ENCODE measurements at places on chromosomes 3 and 15.

DNA sequence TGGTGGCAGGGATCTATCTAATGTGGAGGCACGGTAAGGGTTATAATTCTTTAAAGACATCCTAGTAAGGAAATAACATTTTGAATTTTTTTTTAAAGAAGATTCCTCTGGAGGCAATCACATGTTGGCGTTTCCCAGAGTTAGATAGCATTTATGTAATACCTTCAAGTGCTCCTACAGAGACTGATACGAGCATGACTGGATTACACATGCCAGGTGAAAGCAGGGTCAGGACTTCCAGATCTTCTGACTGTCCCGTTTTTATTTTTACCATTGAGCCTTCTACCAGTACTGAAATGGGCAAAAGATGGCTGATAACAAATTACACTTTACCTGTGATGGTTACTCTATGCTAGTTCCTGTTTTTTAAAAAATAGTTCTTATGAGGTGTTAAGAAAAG, 13.8 kb downstream of the IL17RB start:
- no peak for DNase-seq

- DNase-seq, result no peak
Measured at GRCh38 chr3:23580096-23580713, 225.6 kb upstream of the UBE2E1 start.

DNA sequence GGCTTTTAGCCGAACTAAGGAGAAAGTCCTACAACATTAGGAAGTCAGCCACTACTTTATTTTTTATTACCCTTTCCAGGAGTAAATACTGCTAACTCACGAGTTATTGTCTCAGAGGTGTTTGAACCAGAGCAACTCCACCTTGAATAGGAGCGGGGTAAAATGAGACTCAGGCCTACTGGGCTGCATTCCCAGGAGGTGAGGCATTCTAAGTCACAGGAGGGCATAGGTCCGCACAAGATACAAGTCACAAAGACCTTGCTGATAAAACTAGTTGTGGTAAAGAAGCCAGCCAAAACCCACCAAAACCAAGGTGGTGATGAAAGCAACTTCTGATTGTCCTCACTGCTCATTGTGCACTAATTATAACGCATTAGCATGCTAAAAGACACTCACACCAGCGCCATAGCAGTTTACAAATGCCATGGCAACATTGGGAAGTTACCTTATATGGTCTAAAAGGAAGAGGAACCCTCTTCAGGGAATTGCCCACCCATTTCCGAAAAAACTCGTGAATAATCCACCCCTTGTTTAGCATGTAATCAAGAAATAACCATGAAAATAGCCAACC, 555.9 kb downstream of the IGSF11 start:
- no peak for DNase-seq

GRCh38 chr3:18987070-18987469, 161.2 kb upstream of the KCNH8 start:
- DNase-seq, result no peak

DNA sequence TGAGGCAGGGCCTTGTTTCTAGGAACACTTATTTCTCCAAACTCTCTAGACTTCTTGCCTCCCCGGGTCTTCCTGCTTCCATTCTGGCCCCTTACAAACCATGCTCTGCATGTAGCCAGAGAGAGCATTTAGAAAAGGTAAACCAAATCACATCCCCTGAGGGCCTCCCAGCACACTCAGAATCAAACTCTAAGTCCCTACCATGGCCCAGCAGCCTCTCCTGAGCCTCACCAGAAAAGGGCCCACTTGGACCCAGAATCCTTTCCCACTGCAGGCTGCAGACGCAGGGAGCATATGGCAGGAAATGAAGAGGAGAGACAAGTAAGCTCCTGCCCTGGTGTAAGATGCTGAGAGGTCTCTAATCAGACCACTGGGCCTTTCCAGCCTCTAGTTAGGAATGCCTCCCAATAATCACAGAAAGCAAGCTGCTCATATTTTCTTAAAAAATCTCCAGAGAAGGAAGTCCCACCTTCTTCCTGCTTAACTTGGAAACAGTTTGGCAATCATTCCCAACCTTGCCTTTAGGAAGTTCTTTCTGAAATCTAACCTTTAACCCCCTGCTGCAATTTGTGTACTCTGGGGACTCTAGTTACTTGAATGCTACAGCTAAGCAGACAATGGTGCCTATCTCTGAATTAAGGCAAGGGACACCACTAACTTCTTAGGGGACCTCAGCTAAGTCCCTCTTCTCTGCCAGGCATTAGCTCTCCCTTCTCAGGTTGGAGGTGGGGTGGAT, 4.2 kb downstream of the AMOTL2 start:
- no peak for DNase-seq

GRCh38 chr3:11009898-11010297, 17.4 kb downstream of the SLC6A1 start:
- no peak for DNase-seq

- DNase-seq, result no peak
Measured at GRCh38 chr3:63124090-63124489, 154.0 kb upstream of the SYNPR start.

- no peak for DNase-seq
Measured at GRCh38 chr15:85172846-85173490, 191.3 kb downstream of the PDE8A start.
